ENCODE measurements at places on chromosomes 1 and 21. TPM values are rescaled to one million over a fixed set of nuclear protein-coding genes. Genes with fewer than 3 reads are reported as not detected.

DNA sequence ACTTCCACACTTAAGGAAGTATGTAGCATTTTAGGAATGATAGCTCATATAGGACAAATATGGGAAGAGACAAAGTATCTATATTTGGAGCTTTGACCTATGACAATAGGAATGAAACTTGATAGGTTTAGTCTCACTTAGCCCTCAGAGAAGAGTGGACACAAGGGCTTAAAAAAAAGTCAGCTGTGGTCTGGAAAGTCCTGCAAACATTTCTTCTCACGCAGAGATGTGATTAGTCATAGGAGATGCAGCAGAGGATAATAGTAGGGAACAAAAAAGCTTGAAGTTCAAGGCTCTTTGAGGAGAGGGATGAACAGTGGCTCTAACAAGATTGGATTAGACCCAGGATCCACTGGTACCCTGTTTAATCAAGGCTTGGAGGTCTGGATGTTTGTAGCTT is 14.8 kb upstream of the RNF220 start:
- no peak for DNase-seq

DNA sequence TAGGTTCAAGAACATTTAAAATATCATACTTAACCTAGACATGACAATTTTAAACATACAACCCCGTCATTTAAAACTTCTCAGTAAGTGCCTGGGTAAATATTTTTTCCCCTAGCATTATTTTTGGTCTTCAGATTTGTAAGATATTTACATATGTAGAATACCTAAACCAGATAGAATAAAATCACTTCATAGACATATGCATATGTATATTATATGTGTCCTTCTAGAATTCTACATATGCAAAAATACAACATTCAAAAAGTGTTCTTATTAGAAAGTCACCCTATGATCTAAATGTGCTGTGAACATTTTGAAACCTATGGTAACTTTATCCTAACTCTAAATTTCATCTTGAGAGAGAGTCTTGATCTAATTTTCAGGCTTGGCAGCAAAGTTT is 1467.0 kb upstream of the B3GALT2 start:
- no peak for DNase-seq

DNA sequence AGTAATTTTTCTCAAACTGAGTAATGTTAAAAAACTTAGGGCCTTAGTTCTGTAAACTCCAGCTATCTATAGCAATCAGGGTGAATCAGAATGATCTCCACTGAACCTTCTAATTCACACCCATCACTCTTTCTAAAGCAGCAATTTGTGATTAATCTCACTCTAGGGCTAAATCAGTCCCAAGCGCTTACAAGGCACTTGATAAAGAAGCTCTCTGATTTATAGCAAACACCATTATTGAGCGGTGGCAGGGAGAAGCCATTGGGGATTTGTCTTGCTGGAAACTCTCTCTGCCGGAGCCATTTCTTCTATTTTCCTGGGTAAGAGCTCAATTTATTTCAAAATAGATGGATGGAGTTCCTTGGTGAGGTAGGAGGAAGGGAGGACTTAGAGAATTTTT is 77.0 kb downstream of the OMA1 start:
- DNase-seq: no peak

DNA sequence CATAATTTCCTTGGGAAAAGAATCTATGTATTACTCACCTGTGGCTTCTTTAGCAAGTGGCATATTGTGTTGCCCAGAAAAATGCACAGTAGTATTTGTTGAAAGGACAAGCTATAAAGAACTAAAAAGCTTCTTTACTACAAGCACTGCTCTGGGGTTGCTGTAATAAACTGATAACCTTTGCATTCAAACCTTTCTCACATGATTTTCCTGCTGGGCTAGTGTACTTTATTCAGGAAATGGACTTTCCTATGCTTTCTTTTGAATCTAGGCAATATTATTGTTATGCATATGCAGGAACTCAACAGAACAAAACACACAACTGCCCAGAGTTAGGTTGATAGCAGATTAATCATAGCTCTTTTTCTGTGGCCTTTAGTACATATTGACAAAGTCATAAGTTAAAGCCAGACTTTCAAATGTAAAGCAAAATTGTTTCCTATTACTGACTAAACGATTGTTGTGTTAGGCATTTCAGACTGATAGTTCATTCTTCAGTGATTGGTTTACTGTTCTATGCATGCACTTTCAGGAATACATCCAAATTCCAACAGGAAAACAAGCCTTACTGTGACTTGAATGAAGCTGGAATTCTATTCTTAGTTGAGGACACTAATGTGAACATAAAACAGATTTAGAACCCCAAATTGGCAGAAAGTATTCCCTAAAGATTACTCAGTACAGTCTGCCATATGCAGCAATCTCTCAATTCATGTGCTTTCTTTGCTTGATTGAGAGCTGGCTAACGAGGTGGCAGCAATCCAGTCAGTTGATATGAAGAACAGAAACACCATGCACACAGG is 564.3 kb upstream of the NEGR1 start:
- DNase-seq: no peak

GRCh38 chr1:74399249-74399648 is 113.2 kb downstream of the LRRC53 start:
- no peak for DNase-seq

DNA sequence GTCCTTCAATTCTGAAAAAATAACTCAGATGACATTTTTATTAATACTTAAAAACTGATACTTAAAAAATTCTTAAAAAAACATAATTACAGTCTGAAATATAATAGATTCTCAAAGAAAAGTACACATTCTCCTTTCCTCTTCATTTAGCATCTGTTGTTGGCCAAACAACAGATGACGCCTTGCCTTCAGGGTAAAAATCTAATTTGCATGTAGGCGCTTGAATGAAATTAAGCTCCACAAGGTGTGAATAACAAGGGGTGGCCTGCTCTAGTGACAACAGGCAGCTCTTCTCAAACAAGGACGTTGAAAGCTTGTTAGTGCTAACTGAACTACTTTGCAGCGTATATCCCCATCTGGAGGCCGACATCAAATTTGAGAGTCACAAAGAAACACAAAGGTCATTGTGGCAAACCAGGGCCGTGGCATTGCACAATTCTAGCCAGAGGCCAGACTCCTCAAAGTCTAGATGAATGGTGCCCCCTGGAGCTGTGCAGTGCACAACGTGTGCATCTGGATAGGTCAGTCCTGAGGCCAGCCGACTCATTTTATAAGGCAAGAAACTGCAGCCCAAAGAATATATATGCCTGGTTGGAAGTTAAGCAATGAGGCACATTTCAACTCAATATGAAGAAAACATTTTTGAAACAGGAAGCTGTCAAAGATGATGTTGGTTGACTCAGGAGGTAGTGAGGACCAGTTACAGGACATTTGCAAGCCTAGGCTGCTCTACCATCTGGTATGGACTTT is 459.2 kb upstream of the RUNX1 start:
- DNase-seq: peak; percentile 93

DNA sequence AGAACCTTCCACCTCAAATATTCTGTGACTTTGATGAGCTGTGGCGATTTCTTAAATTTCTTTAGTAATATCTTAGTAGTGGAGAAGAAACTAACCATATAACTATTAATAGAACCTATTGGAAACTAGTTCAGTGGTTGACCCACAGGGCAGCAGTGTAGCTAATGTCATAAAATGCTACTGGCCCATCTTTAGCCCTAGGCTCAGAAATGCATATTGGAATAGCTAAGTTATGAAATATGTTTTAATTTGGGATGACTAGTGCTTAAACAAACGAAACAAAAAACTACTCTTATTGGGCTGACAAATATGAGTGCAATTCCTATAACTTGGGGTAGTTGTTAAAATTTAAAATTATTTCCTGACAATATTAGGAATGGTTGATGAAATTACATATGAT is 20.2 kb downstream of the MACO1 start:
- no peak for DNase-seq

GRCh38 chr1:230306169-230306568 is 120.0 kb downstream of the PGBD5 start:
- DNase-seq: no peak

DNA sequence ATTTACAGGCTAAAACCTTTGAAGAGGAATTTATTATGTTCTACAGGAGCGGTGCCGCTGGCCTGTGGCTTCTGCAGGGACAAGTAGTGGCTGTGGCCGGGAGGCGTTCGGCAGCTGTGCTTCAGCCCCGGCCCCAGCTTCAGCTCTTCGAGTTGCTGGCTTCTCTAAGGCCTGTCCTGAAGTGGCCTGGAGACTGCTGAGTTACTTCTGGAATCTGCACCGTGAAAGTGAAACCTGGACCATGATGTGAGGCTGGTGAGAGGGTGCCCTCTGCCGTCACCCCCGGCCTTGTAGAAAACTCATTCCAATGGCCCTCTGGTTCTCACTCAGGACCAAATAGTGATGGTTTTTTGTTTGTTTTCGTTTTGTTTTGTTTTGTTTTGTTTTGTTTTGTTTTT is 48.1 kb downstream of the PRKCZ start:
- DNase-seq: no peak

DNA sequence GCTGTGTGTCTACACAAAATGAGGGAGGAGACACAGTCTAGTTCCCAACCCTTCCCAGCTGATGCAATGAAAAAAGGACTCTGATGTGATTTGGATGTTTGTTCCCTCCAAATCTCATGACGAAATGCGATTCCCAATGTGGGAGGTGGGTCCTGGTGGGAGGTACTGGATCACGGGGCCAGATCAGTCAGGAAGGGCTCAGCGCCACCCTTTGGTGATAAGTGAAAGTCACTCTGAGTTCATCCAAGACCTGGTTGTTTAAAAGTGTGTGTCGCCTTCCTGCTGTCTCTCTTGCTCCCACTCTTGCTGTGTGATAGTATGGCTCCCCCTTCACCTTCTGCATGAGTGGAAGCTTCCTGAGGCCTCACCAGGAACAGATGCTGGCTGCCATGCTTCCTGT is 63.2 kb downstream of the GNG4 start:
- DNase-seq: peak; percentile 29

DNA sequence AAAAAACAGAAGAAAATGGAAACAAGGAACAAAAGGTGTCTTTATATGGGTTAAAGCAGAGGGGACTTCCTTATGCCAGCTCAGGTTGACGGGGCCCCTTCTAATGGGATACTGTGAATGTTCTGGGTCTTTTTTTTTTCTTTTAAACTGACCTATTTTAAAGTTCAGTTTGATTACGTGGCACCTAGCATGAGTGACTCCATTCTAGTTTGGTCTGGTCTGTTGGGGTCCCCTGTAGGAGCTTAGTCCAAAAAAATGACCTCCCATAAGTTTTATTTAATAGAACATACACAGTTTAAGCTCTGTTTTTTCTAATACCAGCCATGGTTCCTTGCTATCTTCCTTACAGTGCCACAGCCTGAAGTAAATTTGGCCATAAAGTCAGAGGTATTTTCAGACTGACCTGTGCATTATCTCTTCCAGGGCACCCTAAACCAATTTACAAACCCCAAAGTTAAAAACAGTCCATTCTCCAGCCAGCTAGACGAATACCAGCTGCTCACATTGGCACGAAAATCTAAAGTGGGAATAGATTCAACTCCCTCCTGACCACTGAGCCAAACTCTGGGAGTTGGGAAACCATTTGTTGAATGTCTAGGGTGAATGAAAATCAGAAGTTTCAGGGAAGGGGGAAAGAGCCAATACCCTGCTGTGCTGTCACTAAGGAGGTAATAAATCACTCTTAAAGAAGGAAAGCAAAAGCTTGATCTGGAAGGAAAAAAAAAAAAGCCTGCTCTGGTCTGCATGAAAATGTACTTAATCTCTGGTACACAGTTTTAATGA is 42.4 kb downstream of the AKNAD1 start:
- DNase-seq: no peak

GRCh38 chr1:56255516-56256152 is 323.7 kb downstream of the PLPP3 start:
- DNase-seq: no peak

Gene LCE3D
- total RNA-seq: not detected

Gene GPR37L1
- not detected for total RNA-seq

Gene YY1AP1
- total RNA-seq: 24.9 TPM

Gene USH2A
- 0.79 TPM for total RNA-seq

Gene CLDN8
- not detected for total RNA-seq

Gene NKAIN1
- 5.1 TPM for total RNA-seq
